OCI-LY7 (cell line): ENCODE measurements at places on chromosomes 12 and 14. TPM values are rescaled to one million over a fixed set of nuclear protein-coding genes. Genes with fewer than 3 reads are reported as not detected.

CAPZA3 gene
- not detected in 2 replicates for total RNA-seq

HPD gene
- total RNA-seq: not detected in 2 replicates

- DNase-seq: no peak
These were observed 8.7 kb downstream of the TCTN1 start for GRCh38 chr12:110622582-110622981.

DNA sequence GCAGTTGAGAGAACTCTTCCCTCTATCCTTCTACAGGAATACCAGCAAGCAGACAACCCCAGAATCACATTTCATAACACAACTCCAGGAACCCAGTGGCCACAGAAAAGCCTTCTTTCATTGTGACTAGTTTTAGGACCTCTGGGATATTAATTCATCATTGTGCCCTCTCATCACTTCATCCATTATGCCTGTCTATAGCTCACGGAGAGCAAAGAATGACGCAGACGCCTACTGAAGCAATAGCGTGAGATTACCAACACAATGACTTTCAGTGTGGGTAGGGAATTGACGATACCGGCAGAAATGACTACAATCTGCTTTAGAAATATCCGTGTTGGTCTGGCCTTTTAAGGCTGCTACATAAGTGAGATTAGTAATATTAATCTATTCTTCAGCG is 158.1 kb upstream of the FOXG1 start:
- DNase-seq: no peak

DNA sequence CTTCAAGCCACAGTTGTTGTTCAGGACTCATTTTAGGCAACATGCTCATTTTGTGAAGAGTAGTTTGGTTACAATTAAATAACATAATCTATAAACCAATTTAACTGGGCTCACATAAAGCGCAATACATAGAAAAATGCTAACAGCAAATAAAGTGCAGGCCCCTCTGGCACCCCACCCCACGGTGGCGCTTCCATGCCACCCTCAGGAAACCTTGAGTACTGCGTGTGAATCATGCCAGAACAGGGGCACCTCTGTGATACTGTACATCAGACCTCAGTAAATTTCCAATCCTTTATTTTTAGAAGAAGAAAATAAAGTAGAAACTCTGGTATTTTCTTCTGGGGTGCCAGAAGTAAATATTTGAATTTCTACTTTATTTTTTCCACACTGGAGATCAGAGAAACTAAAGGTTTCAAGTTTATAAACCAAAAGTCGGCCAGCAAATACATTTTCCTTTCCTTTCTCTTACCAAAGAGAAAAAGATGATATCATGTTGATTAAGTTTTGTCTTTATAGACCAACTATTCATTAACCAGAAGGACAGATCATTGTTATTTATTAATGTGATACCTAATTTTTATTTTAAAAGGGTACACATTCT is 316.8 kb downstream of the PAWR start:
- peak; percentile 25 for DNase-seq

DNA sequence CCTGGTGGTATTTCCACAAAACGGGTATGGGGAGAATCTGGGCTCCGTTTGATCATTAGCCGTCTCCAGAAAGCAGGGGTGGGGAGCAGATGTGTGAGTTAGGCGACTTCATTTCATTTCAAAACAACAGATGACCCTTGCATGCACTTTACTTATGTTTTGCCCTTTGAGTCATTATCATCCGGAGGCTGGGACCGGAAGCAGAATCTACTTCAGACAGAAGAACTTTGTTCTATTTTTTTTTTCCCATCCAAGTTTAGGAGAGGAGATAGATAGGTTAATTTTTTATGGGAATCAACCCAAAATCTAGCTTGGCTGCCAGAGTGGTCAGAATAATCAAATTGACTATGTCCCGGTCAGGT is 31.3 kb upstream of the CMAS start:
- no peak for DNase-seq

GRCh38 chr12:11581179-11581755 is 68.2 kb upstream of the ETV6 start:
- DNase-seq: peak; percentile 86

- peak; percentile 62 for DNase-seq
These were observed 25.9 kb upstream of the CRIP2 start for GRCh38 chr14:105448706-105449111.

CFAP251 gene
- 4.7 and 4.8 TPM in 2 replicates for total RNA-seq

HNRNPC gene
- 897 and 969 TPM in 2 replicates for total RNA-seq

DNA sequence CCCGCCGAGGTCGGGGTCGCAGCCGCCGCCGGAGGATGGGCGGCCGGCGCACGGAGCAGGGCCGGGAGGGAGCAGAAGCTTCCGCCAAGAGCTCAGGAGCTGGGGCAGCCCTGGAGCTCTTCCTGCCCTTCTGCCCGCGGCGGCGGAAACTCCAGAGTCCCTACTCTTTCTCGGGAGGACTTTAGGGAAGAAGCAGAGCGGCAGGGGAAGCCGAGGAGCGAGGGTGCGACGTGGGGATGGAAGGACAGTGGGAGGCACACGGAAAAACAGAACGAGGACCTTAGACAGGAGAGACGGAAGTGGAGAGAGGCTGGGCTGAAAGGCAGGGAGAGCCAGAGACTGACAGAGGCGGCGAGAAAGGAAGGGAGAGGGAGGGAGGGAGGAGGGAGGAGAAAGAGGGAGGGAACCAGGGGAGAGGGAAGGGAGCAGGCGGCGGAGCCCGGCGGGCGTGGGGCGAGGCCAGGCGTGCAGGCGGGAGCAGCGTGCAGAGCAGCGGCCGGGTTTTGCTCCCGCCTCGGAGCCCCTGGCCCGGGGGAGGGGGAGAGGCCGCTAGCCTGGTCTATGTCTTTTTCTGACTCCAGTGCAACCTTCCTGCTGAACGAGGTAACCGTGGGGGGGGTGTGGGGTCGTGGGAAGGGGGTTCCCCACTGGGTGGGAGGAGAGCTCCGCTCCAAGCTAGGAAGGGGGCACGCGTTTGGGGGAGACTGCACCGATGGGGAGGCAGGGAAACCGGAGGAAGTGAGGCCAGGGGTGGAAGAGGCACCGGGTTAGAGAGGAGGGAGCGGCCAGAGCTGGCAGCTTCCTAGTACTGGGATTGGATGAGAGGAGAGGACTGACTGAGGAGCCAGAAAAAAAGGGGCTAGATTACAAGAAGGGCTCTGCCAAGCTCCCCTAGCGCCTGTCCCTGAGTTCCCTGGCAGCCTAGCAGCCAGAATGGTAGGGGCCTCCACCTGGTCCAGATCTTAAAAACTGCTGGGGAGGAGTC is 2.9 kb upstream of the CACNB3 start:
- peak; percentile 53 for DNase-seq

B3GNT4 gene
- total RNA-seq: not detected in 2 replicates

DNA sequence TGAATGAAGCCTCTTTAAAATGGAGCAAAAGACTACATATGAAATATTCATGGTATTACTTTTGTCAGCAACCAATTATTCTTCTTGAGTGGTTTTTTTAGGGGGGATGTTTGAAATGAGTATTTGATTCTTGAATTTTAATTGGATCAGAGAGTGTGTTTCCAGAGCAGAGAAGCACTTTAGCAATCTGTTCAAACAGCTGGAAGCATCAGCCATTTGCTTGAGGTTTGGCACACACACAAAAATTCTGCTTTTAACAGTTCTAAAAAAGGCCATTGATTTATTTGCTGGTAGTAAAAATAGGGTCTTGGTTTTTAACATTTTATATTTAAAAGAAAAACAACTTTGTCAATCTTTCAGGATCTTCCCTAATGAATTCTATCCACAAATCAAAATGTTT is 292.7 kb downstream of the LRFN5 start:
- DNase-seq: no peak

GRCh38 chr12:61891632-61892031 is 368.6 kb upstream of the USP15 start:
- no peak for DNase-seq

- DNase-seq: no peak
These were observed 12.3 kb downstream of the ALDH1L2 start for GRCh38 chr12:105071981-105072380.

SEL1L gene
- 185 and 195 TPM in 2 replicates for total RNA-seq

DNA sequence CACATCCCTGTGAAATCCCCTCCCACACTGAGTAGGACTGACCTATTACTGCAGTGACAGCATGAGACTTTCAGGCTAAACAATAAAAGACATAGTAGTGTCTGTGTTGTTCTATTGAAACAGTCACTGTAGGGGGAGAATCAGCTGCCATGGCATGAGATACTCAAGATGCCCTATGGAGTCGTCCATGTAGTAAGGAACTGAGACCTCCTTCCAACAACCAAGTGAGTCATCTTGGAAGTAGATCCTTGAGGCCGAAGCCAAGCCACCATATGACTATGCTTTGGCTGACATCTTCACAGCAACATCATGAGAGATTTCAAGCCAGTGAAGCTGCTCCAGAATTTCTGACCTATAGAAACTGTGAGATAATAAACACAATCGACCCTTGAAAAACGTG is 12.1 kb upstream of the LRP6 start:
- no peak for DNase-seq

- no peak for DNase-seq
These were observed 75.8 kb upstream of the CCDC91 start for GRCh38 chr12:28114488-28114887.

DNA sequence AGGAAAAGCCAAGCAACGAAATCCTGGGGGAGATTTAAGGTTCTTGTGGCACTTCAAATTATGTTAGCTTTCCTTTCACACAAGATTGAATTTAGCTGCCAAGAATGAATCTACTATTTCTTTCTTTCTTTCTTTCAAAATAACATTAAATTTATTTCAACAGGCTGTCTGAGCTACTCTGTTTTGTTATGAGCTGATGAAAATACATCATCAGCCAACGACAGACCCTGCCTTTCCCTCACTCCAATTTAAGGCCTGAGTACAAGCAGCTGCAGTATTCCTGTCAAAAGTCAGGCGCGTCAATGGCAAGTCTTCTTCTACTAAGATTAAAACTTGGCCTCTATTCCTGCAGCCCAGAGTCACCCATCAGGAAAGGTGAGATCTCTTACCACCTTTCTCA is 347.7 kb upstream of the FLRT2 start:
- no peak for DNase-seq

TAS2R14 gene
- 2.4 and 2.8 TPM in 2 replicates for total RNA-seq

GRCh38 chr14:24337144-24337823 is 2.4 kb upstream of the ADCY4 start:
- no peak for DNase-seq

NR1H4 gene
- not detected in 2 replicates for total RNA-seq

- DNase-seq: no peak
These were observed at the start of gene HAL for GRCh38 chr12:95996034-95996658. Gene HAL (minus strand): TSS chr12:95996344. CDS start chr12:95995910, 434 bp downstream.

GRCh38 chr12:106964526-106964925 is 8.8 kb downstream of the TMEM263 start:
- DNase-seq: no peak
